ENCODE measurements at places on chromosomes 11 and 22.

DNA sequence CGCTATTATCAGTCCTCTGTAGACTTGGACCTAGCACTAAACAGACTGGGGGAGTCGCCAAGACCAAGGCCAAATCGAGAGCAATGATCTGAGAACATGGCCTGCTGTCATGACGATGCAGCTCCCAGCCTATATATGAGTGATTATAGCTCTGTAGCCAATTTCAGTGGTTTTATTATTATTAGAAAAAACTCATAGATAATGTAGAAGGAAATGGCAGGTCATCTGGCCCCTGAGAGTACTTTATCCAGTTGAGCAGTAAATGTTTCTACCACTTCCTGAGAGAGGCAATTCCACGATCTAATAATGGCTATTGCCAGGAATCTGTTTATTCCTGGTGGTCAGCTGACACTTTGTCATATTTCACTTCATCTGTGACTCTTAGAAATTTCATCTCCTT, 666.7 kb downstream of the OPCML start:
- no peak for DNase-seq

DNA sequence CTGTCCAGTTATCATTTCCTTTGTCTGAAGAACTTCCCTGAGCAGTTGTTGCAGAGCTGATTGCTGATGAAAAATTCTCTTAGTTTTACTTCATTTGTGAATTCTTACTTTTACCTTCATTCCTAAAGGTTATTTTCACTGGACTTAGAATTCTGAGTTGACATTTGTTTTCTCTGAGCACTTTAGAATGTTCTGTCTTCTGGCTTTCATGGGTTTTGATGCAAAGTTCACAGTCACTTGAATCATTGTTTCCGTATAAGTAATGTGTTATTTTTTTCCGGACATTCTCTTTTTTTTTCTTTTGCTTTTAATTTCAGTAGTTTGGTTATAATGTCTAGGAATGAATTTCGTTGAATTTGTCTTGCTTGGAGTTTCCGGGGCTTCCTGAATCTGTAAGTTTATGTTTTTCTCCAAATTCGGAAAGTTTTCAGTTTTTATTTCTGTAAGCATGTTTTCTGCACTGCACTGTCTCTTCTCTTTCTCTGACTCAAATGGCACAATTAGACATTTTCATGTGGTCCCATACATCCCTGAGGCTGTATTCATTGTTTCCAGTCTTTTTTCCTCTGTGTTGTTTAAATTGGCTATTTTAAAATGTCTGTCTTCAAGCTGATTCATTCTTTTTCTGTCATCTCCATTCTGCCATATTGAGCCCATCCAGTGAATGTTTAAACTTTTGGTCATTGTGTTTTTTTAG, 68.5 kb upstream of the NARS2 start:
- DNase-seq, result no peak

DNA sequence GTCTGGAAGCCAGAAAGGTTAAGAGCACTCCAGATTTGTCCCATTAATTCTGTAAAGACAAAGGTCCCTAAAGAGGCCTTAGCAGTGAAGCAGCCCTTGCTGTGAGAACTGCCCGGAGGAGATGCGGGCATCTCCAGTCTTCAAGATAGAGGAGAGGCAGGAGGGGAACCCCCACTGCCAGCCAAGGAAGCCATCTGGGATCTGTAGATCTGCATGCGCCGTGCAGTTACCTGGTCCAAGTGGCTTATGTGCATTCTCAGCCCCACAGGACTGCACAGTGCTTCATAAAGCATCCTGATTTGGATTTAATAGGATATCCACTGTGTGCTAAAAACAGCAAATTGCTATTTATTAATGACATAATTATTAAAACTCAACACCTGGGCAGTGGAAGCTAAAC, 834.6 kb downstream of the NTM start:
- no peak for DNase-seq

DNA sequence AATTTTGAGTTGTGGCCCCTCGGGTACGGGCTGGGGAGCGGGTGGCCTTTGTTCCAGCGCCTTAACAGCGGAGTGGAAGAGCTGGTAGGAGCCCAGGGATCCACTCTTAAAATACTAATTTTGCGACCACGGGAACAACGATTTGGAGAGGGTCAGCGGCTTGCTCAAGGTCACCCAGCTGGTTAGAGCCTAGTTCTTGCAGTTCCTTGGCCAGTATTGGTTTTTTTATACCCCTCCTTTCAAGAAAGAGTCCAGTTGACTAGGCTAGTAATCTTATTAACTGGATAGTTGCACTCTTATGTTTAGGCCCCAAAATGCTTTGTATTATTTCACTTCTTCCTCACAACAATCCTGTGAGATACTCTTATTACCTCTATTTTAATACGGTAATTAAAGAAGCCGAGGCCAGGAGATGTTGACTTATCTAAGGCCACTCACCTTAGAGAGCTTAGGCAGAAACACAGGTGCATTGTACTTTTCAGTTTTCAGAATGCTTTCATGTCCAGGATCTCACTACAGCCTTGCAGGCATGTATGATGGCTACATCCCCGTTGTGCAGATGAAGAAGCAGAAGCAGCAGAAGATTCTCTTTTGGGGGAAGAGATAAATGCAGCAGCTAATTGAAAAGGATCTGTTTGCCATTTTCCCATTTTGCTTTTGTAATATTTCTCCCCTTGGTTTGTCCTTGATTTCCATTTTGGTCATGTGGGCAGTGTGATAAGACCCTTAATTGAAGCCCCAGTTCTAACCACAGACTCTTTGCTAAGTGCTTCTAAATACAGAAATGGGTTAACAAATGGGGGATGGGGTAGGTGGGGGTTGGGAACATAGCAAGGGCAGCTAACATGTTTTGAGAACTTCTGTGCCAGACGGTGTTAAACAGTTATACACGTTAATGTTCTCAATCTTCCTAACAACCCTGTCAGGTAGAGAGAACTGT, 1.4 kb downstream of the SREBF2 start:
- DNase-seq, result no peak

- DNase-seq, result no peak
Observed at GRCh38 chr22:47610764-47611163, 848.3 kb downstream of the TBC1D22A start.

DNA sequence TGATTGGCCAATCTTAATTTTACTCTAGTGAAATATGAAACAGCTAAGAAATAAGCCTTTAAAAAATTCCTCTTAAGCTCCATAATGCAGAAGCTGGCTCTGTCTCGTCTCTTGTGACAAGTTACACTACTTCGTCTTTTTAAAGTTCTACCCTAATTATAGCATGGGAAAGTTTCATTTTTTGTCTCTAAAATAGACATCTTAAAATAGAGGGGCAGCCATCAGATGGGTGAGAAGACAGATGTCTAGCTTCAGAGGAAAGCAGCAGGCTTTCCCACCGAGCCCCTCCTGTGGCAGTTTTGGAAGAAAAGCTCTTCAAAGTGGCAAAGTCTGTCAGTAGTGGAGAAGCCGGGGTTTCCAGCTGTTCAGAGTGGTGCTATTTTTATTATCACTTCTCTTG, 39.5 kb downstream of the XRRA1 start:
- no peak for DNase-seq

DNA sequence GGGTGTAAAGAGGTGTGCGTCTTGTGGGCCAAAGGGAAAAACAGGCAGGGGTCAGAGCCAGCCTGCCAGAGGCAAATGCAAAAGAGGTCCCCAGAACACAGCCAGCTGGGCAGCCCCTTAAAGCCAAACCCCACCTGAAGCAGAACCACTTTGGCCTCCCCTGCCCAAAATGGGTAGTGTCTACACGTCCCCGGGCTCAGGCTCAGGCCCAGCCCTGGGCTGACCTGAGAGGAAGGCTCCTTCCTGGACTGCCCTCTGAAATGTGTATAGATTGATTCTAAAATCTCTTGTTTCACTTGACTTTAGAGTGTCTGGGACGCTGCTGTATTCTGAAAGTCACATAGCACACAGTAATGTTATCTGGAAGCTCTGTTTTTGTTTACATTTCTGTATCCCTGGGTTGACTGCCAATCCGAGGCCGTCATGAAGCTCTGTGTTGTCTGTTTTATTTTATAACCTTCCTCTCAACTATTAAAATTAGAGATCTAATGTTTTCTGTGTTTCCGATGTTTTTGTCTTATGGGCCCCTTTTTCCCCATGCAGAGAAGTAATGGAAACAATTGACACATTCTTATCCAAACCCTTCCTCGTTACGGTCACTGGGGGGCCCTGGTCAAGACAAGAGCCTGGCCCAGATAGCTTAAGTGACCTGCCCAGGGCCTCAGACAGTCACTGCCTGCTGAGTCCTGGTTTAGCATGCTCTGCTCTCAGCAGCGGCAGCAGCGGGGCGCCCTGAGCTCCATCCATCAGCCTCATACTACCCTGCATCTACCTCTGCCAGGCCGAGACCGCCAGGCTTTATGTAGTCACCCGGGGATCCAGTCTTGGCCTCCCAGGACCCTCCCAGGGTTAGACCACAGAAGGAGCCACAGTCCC, 10.1 kb downstream of the OVOL1 start:
- no peak for DNase-seq

GRCh38 chr11:61266602-61267001, 25.6 kb downstream of the PGA5 start:
- no peak for DNase-seq

DNA sequence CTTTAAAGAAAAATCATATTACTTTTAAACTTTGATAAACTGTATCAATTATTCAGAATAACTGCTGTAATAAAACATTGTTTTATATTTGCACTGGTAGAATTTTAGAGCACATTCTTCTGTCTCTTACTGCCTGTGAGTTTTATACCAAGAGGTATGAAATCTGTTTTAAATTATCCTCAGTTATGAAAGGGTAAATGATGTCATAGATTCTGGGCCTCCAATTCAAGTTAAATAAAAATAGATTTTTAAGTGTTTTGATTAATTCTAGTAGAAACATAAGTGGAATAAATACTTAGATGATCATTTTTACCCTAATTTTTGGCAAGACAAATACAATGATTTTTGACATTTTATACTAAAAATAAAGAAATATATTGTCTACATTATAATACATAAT, 93.0 kb downstream of the GUCY1A2 start:
- DNase-seq, result no peak

DNA sequence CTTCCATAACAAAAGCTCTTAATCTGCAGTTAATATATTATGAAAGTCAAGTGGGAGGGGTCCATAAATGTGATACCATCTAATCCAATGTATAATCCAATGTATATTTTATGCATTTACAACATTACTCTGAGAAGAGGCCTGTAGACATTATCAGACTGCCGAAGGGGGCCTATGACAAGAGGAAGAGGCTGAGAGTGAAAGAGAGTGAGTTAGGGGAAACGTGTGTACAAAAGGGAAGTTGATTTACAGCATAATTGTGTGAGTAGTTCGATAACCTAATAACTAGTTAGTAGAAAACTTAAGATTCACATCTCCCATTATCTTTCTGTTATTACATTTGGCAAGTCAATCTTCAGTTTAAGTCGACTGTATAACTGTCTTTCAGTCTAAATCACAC, 86.6 kb downstream of the DDX10 start:
- no peak for DNase-seq

- no peak for DNase-seq
Observed at GRCh38 chr11:73680687-73681086, 34.3 kb downstream of the PLEKHB1 start.

DNA sequence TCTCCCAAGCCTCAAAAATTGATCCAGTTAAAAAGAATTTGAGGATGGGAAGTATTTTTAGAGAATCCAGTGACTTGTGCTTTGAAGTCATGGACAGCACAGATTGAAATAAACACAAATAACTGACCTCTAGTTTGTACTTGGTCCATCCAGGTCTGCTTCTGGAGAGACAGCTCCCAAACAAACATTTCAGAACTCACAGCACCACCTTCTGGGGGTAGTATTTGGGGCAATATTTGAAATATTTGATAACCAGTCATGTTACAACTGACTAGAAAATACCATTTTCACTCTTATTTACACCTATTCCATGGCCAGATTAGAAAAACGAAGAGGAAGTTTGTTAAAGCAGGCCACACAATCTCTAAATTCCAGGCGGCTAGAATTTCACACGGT, 56.2 kb downstream of the CTSC start:
- no peak for DNase-seq

GRCh38 chr22:44583061-44583760, 85.2 kb upstream of the RTL6 start:
- DNase-seq, result no peak

DNA sequence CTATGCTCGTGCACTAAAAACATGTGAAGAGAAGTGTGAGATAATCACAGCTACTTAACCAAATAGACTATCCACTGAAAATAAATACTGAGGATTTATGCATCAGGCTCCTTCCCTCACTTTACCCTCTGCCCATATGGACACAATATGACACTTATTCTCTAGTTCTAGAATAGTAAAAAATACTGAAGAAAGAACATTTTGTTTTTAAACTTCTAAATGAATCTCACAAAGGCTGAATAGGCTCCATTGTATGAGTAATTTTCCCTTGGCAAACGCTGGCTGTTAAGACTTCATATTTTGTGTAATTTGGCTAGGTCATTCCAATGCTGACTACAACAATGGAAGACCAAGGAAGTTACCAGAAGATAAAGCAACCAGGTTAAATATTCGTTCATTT, 9.9 kb downstream of the HPS5 start:
- DNase-seq, result no peak

- no peak for DNase-seq
Observed at GRCh38 chr11:134356656-134357544, 25.1 kb downstream of the GLB1L2 start.

- DNase-seq, result no peak
Observed at GRCh38 chr22:45497351-45498145, 5.1 kb upstream of the FBLN1 start.

DNA sequence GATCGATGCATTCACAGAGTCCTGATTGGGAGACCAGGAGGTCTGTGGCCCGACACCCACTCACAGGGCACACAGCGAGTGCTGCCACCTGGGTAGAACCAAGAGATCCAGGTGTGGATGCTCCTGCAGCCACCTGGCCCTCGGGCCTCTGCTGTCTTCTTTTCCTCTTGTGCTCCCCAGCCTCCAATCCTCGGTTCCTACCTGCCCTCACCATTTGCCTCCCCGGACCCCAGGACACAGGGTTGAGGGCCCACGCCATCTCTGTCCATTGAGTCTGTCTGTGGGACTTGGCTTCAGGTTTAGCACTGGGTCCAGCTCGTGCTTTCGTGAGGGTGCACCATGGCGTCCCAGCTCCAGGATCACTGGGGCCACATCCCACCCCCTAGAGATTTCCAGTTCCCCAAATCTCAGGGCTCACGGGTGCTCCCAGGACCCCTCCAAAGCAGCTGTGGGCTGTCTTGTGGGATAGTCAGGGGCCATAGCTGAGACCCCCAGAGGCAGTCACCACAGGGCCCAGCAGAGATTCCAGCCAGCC, 591.1 kb downstream of the BRD1 start:
- DNase-seq, result no peak

Measured in CD4-positive, alpha-beta T cell treated with Interleukin-6 for 4 hours (primary cell).